ENCODE measurements at places on chromosomes 4 and X.

DNA sequence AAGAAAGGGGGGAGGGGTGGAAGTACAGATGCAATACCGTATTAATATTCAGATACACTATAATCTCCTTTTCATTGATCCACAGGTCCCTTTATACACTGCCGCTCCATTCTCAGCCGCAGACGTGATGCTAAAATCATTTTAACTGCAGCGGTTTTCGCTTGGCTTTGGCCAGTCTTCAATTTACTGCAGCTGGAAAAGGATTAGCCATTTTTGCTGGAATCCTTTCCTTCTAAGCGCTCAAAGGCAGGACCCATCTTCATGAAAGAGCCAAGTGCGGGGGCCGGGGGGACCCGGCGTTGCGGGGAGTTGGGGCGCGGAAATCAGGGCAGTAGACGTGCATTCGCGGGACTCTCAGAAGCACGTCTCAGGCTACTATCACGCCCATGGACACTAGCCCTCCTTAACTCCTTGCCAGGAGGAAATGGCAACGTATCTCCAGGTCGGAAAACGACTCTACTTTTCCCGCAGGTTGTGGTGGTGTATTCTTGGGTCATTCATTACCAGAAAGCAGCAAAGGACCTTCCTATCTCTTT lies 1.7 kb upstream of the PCDH10 start:
- no peak for DNase-seq

GRCh38 chr4:161522031-161522430 lies 641.8 kb downstream of the FSTL5 start:
- DNase-seq: no peak

GRCh38 chr4:123398066-123398852 lies 1.7 kb downstream of the SPRY1 start:
- DNase-seq: peak; percentile 88

DNA sequence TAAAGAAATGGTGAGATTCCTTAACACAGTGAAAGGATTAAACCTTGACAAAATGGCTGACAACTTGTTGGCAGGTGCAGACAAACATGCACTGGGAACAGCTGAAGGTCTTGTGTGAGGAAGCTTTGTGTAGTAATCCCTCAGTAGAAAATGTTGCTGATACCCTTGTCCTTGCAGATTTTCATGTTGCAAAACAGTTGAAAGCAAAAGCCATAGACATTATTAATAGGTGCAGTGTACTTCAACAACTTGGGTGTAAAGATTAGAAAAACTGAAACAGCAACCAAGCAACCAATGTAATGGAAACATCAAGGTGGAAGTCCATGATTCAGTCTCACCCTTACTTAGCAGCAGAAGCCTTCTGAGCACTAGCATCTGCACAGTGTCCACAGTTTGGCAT lies 29.8 kb downstream of the UGT2B7 start:
- DNase-seq: no peak

DNA sequence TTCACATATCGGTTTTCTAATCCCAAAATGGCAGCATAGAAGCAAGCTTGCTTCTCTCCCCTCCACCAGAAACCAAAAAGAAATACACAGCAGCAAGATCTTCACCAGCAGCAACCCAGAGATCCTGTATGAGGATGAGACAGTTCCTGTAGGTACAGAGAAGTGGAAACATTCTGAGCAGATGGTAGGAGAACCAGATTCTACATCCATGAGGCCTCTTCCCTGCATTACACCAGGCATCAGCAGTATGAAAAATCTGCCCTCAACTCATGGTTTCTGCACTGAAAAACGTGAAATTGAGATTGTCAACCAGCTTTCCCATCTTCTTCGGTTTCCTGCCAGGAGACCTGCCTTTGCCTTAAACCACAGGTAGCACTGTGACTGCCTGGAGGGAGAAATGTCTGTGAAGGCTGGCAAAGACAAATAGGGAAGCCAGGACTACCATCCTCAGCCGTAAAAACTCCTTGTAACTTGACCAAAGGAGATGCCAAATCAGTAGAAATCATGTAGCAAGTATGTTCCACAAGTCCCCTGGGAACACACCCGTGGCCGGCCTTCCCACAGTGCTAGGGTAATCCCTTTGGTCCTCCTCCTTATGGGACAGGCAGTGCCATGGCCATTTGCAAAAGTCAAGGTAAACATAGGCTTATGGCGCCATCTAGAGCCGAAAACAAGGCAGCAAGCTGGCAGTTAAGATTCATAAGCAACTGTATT lies 24.0 kb upstream of the MTHFD2L start:
- peak; percentile 92 for DNase-seq

DNA sequence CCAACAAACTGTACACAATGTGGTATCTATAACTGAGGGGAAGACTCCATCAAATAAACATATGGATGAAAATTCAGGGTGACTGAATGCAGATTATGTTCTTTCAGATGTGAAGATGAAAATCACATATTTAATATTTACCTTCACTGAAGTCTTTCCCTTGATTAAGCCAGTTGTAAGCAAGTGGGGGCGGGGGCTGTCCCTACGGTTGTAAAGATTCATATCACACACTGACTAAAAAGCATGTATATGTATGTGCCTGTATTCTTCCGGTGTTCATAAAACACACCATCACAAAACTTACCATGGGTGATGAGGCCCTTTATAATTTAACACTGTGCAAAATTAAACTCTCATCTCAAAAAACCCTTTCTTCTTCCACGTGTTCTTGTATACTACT lies 1.3 kb downstream of the TAB3 start:
- no peak for DNase-seq

DNA sequence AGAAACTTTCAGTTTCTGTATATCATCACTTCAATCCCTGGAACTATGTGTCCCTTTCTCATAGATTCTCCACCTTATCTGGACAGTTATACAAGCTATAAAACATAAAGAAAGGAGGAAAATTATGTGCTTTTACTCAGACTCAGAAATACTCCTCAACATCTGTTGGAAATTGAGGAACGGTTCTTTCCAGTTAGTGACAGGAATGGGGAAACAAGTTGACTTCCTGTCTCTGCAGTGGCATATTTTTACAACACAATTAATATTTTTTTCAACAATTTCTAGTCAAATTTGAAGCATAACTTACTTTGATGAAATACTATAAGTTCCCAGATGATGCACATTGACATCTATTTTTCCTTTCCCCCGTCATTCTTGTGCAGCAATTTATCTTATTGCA lies 27.9 kb downstream of the ABHD18 start:
- DNase-seq: peak; percentile 54

DNA sequence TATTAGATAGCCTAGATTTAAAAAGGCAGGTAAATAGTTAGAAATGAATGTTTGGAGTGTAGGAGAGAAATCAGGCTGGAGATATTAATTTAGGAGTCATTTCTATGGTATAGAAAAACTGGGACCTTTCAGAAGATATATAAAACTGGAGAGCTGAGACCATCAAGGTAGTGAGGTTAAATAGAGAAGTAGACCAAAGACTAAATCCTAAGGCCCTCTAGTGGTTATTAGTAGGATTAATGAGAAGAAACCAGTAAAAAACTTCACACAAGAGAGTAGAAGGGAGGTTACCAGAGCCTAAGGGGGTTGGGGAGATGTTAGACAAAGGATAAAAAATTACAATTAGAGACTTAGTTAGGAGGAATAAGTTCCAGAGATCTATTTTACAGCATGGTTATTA lies 351.0 kb upstream of the SPANXN1 start:
- no peak for DNase-seq

GRCh38 chrX:150014525-150014924 lies 76.2 kb upstream of the EOLA2 start:
- DNase-seq: no peak

GRCh38 chr4:172134521-172134920 lies 321.3 kb downstream of the GALNTL6 start:
- DNase-seq: no peak

DNA sequence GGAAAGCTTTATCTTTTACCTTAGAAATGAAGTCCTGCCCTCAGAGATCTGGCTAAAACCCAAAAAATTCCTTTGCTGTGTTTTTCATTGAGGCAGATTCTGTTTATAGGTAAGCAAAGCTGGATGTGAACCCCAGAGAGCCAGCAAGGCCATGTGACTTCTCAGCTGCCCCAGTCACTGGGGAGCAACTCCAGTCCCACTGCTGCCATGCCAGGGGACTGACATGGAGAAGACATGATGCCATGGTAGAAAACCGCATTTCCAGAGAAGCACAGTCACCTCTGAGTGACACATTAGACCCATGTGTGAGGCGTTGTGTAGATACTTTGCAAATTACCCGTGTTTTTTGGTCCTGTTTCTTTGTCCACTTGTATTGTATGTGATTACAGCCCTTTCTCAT lies 45.4 kb downstream of the PTTG2 start:
- DNase-seq: no peak

GRCh38 chr4:183840311-183840710 lies 64.8 kb upstream of the STOX2 start:
- DNase-seq: peak; percentile 91

DNA sequence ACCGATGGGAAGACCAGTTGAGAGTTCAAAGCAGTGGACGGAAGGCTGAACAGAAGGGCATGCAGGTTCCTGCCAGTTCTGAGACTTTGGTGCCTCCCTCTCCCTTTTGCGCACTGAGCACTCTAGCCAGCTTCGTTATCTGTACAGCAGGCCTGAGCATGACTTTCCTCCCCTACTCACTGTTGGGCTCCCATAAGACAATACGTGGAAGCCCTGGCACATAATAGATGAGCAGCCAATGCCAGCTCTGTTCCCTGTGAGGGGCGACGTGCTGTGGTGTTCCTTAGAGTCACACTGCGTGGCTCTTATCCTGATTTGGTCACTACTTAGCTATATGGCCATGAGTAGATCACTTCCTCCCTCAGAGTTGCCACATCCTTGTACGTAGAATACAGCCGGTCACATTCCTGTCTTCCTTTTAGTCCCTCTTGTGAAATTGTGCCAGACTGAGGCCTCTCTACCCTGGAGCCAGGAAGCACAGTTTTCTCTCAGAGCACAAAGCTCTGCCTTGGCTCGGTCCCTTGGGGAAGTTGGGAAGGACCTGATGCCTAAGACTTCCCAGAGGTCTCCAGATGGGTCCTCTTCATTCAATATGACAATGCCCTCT lies 160.4 kb upstream of the MAMLD1 start:
- peak; percentile 89 for DNase-seq

DNA sequence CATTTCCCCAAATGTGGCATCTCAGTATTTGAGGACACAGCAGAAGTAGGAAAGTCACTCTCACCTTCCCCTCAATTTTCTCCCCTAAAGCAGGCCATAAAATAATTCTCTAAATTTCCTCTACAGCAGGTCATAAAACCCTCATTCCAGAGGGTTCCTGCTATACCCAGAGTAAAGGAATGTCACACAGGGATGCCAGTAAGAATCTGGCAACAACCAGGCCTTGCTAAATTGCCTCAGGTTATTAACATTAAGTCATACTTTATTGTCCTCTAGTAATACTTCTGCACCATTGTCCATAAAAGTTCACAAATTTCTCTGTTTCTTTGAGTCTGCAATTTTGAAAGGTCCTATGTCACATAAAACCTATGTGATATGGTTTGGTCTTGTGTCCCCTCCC lies 685.7 kb upstream of the SLIT2 start:
- DNase-seq: no peak

GRCh38 chr4:167893531-167893930 lies 198.8 kb upstream of the ANXA10 start:
- DNase-seq: no peak

DNA sequence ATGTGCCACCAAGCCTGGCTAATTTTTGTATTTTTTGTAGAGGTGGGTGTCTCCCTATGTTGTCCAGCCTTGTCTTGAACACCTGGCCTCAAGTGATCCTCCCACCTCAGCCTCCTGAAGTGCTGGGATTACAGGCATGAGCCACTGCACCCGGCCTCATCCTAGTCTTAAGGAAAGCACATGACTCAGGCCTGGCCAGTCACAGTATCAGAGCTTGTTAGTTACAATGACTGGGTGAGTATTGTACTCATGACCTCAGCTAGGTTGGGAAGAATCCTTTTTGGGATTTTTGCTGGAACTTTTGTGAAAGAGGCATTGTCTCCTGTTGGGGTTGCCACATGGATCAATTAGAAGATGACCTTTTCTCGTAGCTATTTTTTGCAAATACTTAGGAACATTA lies 292.8 kb downstream of the RAPGEF2 start:
- DNase-seq: no peak

- DNase-seq: no peak
Observed at GRCh38 chr4:52555356-52555716, 103.8 kb downstream of the USP46 start.

DNA sequence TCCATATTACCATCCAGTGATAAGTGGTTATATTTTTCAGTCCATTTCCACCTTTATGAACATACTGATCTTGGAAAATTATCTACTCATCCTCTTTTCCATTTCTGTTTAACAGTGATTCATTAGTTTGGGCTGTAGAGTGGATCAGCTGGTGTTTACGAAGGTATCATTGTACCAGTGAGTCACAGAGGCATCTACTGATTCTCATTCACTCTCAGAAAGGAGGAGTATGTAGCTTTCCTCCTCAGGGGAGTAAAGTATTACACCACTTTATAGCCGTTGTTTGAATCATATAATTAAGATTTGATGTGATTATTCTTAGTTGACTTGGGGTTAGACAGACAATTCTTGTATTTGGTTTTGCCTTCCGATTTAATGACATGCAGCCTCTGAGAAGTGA lies 74.7 kb downstream of the GALNT7 start:
- no peak for DNase-seq

GRCh38 chr4:164571593-164572390 lies 182.1 kb upstream of the SMIM31 start:
- no peak for DNase-seq

DNA sequence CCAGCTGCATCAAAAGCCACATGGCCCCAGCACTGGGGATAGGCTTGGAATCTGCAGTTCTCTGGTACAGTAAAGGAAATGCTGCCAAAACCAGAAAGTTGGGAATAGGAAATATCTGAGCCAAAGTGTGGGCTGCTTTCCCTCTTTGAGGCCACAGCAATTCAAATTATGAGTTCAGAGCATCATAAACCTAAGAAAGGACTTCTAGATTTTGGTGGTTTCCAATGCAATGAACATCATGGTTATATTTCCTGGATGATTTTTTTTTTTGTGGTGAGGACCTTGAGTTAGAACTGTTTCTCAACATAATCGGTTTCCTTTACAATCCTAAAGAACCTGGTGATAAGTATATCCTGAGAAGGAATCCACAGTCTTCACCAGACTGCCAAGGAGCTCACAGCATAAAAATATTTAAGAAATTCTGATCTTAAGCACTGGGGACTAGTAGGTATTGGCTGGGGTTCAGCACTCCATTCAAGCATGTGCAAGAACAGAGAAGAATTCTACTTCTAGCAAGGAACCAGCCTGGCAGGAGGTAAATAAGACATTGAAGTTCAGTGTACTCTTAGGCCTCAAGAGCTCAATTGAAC lies 29.8 kb upstream of the ARHGAP24 start:
- DNase-seq: no peak

DNA sequence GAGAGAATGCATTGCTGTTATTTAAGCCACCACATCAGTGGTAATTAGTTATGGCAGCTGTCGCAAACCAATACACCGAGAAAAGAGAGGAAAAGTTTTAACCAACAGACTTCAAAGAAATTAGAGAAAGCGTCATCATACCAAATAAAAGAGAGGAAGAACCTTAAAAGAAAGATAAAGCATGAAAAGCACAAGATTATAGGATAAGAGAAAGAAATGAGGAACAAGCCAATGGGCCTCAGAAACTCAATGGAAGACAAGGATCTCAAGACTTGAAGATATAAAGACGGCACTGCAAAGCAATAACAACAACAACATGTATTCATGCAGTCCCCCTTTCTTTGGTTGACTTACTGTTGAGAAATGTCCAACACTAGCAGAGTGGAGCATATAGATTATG lies 22.8 kb upstream of the ASMTL start:
- DNase-seq: no peak

Measured in suppressor macrophage treated with lipopolysaccharide for 1 hour (primary cell).